ENCODE measurements at places on chromosomes 1 and 21.

DNA sequence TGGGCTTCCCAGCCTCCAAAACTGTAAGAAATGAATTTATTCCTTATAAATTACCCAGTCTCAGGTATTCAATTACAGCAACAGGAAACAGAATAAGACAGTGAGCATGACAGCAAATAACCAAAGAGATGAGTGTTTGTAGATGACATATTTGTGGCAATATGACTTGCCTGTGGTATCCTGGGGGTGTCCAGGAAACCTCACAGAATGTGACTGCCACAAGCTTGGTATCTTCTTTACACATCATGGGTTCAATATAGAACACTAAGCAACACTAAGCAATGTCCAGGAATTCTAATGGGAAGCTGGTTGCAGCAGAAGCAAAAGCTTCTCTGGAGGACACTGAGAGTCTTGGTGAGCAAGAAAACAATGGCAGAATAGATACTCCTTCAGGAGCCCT is 236.4 kb upstream of the BEND5 start:
- DNase-seq: no peak

GRCh38 chr1:90722874-90723589 is 5.9 kb upstream of the BARHL2 start:
- no peak for DNase-seq

GRCh38 chr1:176692431-176692830 is 229.5 kb downstream of the PAPPA2 start:
- peak; percentile 84 for DNase-seq

DNA sequence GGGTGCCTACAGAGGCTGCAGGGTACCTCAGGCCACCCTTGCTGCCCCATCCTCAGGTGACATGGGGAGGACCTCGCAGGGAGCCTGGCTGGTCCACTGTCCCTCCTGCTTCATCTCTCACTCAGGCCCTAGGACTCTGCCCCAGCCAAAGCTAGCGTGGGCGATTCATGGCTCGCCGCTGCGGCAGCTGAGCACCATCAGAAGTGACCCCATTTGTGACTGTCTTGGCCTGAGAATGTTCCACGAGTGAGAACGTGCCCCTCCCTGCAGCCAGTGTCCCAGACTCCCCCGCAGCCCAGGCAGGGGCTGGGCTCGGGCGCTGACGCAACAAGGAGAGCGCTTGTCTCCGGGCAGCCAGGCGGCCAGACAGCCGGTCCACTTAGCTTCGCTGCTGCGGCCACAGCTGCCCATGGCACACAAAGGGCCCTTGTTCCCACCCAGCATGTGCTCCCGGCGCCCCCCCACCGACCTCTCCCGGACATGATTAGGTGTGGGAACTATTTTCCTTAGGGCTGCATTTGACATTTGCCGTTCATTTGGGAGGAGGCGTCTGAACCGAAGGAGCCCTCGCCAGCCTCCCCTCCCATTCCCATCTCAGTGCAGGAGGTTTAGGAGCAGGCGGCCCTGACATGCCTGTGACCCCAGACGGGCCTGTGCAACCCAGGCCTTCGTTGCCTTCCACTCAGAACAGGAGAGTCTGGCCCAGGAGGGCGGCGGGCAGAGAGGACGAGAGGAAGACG is 19.3 kb upstream of the POFUT2 start:
- DNase-seq: peak; percentile 86

DNA sequence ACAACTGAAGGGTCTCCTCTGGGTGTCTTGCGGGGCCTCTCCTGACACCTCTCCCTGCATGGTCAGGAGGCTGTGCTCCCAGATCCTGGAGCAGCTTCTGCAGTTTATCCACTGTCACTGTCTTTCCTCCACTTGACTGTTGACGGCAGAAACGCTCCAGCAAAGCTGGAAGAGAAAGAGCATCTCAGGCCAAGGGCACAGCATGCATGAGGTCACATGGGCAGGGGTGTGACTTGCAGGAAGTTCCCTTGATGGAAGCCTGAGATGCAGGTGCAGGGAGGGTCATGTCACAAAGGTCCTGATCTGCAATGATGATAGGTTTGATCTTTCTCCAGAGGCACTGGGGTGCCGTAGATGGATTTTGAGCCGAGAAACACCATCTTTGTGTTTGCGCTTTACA is 23.3 kb downstream of the SLC44A3 start:
- no peak for DNase-seq

DNA sequence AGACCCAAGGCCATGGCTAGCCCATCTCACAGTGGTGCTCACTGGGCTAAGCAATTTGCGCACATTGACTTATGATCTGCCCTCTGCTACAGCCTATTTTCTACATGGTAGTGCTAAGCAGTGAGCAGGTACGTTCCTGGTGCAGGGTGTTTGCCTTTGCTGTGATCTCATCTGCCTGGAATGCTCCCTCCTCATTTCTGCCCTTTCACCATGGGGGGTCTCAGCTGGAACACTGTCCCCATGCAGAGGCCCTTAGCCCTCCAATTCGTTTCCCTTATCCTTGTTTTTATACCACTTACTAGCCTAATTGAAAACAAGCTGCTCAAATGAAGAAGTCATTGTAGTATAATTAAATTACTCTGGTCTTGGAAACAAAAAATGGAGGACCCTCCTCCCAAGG is 2.0 kb upstream of the B3GALT5 start:
- DNase-seq: no peak

DNA sequence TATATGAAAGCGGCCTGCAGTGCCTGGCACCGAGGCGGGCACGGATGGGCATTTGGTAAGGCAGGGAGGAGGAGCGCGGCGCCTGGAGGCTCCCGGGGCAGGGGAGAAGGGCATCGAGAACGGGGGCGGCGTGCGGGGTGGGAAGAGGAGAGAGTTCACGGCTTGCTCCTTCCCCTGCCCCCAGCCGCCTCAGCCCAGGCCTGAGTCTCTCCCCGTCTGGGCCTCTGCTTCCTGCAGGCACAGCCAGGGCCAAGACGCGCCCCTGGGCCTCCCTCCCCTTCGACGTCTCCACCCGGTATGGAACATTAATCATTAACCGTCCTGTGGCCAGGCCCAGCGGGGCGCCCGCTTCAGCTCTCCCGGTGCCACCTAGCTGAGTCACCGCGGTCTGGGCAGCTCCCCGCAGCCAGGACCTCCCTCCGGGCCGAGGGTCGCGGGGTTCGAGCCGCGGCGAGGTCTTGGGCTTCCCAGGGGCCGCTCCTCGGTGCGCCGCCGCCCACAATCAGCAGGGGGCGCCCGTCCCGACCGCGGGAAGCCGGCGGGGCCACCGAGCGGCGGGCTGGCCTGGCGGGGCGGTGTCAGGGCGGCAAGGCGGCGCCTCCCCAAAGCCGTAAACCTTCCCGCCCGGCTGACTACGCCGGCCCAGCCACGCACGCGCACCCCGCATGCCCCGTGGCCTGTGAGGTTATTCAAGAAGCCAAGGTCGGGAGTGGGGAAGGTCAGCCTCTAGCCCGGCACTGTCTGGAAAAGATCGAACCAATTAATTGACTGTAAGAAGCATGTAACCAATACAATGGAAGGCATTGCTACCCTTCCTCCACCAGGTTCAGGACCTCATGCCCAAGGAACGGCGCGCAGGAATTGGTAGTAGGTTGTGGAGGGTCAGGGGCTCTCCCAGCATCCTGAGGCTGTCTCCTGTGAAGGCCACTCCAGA is 23.4 kb upstream of the RD3 start:
- no peak for DNase-seq
